Neural progenitor cell (in vitro differentiated cells): ENCODE measurements at places on chromosomes 7 and 10.

DNA sequence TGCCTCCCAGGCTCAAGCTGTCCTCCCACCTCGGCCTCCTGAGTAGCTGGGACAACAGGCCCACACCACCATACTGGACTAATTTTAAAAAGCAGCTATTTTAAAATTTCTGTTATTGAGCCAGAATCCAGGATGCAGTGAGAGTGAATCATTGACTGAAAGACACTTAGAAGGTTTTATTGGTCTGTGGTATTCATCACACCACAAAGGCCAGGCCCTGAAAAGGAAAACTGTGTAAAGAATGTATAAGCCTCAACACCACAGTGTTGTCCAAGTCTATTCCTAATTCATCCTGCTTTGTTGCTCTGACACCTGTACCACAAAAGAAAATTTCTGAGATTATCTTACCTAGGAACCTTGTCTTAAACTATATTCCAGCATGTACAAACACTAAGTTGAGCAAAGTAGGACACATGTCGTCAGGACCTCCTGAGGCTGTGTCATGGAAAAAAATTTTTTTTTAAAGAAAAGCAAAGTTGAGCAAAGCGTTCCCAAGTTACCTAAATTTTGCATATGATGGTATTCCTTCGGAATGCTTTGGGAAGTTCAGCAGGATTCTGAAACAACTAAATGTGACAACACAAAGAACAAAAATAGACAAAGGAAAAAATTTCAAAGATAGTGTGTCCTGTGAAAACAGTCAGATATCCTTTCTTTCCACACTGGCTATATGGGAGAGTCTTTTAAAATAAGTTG, 129.6 kb upstream of the MKLN1 start:
- DNase-seq, result no peak

DNA sequence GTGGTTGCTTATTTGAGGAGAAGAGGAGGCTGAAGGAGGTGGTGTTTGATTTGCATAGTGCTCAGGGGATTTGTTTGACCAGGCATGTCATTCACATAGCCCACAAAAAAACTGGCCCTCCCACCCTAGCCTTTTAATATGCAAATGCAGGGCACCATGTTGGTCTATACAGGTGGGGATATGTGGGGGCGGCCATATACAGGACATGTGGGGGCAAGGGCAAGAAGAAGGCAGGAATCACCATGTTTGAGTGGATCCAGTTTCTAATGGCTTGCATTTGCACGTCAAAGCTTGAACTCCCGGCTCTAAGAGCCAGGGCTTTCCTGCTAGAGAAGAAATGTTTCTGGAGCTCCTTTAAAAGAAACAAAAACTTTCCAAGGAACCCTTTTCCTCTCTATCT, 541.0 kb downstream of the ZWINT start:
- no peak for DNase-seq

DNA sequence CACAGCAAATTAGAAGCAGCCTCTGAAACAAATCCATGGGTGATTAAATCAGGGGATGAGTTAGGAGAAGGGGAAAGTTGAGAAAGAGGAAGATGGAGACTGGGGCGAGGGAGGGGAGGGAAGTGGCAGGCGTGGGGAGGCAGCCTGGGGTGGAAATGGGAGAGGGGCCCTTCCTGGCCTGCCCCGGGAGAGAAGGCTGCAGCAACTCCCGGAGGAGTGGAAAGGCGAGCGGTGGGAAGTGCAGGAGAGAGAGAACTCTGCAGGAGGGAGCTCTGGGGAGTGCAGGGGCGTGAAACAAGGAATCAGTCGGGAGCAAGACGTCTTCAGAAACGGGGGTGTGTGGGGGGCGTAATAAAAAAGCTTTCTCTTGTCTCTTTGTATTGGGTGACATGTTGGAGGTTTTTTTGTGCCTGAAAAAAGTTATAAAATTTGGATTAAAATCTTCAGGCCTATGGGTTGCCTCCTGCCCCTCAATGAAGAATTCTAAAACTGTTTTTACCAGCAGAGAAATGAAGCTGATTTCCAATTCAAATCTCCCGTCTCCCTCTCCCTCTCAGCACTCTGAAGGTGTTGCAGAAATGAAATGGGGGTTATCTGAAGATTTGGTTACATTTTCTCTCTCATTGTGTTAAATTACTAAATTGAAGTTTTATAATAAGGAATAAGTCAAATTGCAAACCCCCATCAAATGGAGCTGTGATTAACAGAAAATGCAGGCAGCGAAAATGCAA, 4.7 kb upstream of the UNCX start:
- DNase-seq, result peak; percentile 55

- DNase-seq, result no peak
Measured at GRCh38 chr7:120915314-120916105, 35.1 kb upstream of the ING3 start.
